ENCODE measurements at places on chromosomes 12 and 14. TPM values are rescaled to one million over a fixed set of nuclear protein-coding genes. Genes with fewer than 3 reads are reported as not detected.

DNA sequence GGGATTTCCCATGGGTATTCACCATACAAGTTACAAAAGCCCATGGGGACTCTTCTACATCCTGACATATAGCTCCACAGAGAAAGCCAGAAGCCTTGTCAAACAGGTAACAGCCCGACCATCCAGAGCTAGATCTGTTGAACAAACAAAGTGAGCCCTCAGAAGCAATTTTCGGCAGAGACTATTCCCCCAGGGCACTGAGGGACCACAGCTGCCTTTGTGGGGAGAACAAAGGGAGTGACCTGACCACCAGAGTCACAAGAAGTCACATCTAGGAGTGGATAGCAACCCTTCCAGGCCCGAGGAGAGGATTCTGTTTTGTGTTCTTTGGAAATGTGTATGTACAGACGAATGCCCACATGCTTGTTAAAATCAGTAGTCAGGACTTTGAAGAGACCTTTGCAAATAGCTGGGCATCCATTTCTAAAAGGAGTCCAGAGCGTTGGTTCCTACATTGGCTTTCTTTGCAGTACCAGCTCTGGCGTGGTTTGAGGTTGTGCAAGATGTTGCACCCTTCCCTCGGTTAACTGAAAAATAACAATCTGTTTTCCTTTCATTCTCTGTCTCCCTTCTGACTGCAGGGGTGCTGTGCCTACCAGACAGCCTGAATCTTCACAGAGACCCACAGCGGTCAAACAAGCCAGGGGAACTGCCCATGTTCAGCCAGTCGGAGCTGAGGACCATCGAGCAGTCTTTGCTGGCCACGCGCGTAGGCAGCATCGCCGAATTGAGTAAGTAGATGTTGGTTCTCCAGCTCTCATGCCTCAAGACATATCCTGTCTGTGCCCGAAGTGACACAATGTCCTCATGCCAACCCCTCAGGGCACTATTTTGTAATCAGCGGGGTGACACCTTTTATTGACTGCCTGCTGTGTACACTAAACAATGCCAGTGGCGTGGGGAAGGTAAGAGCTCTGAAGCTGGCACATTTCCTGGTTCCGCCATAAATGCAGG, 165.4 kb upstream of the PWP1 start:
- DNase-seq = no peak

Gene SLC2A14
- polyA plus RNA-seq = 11.3 TPM

GRCh38 chr12:87529413-87529812, 499.8 kb downstream of the C12orf50 start:
- DNase-seq = no peak

Gene RDH12
- polyA plus RNA-seq = 24.8 TPM

Gene FAM186B
- 0.37 TPM for polyA plus RNA-seq

DNA sequence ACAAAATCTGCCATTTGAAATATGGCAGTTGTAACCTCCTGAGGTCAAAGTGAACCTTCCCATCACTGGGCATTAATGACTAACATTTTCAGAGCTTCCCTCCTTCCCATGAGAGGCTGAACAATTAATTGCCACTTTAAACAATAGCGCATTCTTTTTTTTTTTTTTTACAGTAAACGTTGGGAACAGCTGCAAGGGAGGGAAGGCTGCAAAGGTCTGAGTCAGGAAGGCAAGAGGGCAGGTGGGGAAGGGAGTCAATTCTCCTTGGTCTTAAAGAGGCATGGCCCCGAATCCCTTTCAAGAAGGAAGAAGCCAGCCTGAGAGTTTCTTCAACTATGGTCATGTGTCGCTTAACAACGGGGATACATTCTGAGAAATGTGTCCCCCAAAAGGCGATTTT, 41.0 kb upstream of the PLEKHG3 start:
- no peak for DNase-seq

- no peak for DNase-seq
These were observed 32.1 kb upstream of the TXNRD1 start for GRCh38 chr12:104183443-104183842.

- DNase-seq = no peak
These were observed 16.0 kb downstream of the OLR1 start for GRCh38 chr12:10155966-10156365.

- no peak for DNase-seq
These were observed 42.2 kb upstream of the CRACR2A start for GRCh38 chr12:3795066-3795465.

Measured in adrenal gland (tissue), 19 donors.